ENCODE measurements at places on chromosomes 3 and 15.

- no peak overlapping the region for H3K27ac ChIP-seq
- no peaks in the 10 kb centered on the region for H3K36me3 ChIP-seq
- no peaks in the 10 kb centered on the region for H3K4me1 ChIP-seq
- DNase-seq = no peak
- no peaks in the 10 kb centered on the region for H3K27me3 ChIP-seq
These were observed 189.6 kb upstream of the THBS1 start for GRCh38 chr15:39391230-39391629.

DNA sequence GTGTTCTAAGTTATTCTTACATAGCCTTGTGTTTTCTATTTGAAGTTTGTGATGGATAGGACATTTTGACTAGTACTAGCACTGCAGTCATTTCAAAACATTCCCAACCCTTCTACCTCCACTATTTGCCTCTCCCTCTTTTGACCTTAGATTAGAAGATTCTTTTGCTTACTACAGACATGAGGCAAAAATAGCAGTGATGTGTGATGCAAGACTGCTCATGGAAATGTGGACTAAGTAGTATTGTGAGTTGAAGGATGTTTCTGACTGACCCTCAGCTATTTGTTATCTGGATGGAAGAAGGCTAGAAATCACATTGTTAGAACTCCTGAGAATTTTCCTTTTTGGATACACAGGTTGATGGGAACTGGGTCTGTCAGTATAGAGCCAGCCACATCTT is 45.9 kb downstream of the ATP2C1 start:
- H3K4me1 ChIP-seq = peaks cover 1% of the 10 kb centered on the region
- H3K36me3 ChIP-seq = peaks cover 2% of the 10 kb centered on the region
- no peak for DNase-seq
- H3K27ac ChIP-seq = no peak overlapping the region
- no peak overlapping the region for H3K4me3 ChIP-seq
- no peaks in the 10 kb centered on the region for H3K27me3 ChIP-seq

- no peak overlapping the region for H3K4me3 ChIP-seq
- no peaks in the 10 kb centered on the region for H3K4me1 ChIP-seq
- no peak for DNase-seq
These were observed 44.8 kb downstream of the PEAK1 start for GRCh38 chr15:77375133-77375532.

DNA sequence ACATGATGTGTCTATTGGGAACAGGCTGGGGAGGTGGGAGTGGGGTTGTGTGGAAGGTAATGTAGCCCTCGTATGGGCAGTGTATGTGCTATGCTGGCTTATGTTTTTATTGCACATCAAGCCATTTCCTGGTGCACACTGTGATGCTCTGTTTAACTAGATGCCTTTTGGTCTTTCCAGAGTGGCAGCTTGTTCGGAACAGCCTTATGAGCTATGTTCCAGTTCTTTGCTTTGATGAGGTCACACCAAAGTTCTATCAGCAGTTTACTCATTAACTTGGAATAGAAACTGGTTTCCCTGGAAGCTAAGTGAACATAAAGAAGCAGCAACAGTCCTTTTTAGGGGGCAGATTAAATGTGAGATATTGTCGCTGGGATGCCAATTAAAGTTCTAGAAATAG is 133.9 kb downstream of the DIPK2A start:
- no peak for DNase-seq
- no peak overlapping the region for H3K27ac ChIP-seq
- H3K4me1 ChIP-seq = no peaks in the 10 kb centered on the region
- no peaks in the 10 kb centered on the region for H3K36me3 ChIP-seq
- H3K4me3 ChIP-seq = no peak overlapping the region

GRCh38 chr15:45391746-45392583 is 13.6 kb upstream of the GATM start:
- DNase-seq = no peak
- no peaks in the 10 kb centered on the region for H3K36me3 ChIP-seq
- no peak overlapping the region for H3K4me3 ChIP-seq
- no peaks in the 10 kb centered on the region for H3K4me1 ChIP-seq
- no peaks in the 10 kb centered on the region for H3K27me3 ChIP-seq
- no peak overlapping the region for H3K27ac ChIP-seq

DNA sequence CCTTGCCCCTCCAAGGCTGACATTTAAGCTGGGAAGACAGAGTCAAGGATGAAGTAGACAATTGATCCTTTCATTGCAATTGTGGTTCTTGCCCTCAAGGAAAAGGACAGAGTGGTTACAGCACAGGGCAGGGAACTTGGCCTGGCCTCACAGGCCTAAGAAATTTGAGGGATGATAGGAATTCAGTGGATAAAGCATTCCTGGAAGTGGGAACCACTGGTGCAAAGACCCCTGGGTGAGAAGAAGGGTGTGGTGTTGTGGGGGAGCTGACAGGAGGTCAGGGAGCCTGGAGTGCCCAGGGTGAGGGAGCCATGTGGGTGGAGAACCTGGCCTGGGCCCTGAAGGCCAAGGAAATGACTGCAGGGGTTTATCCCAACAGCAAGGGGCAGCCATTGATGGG is 287.4 kb downstream of the UACA start:
- DNase-seq = no peak
- H3K4me3 ChIP-seq = no peak overlapping the region
- no peaks in the 10 kb centered on the region for H3K4me1 ChIP-seq
- H3K36me3 ChIP-seq = no peaks in the 10 kb centered on the region
- H3K27ac ChIP-seq = no peak overlapping the region

DNA sequence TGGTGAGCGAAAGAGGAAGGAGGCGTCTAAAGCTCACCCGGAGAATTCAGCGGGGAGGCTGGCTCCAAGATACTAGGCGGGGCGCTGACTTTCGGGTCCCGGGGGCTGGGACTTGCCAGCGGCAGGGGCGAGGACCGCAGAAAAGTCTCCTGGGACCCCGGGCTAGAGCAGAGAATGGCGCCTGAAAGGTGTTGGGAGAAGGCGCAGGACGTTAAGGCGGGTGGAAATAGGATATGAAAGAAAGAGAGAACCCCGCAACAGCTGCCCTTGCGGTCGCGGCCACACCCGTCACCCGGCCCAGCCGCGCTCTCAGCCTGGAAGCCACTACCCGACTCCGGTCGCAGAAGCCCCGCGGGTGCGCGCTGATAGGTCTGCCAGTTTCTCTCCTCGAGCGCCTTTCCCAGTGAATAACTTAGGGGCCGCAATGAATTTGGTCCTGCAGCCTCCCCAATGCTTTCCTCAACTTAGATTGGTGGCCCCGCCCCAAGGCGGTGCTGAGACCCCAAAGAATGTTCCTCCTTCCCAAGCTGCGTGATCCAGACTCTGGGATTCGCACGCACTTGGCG is 604 bp downstream of the LTK start:
- H3K36me3 ChIP-seq = no peaks in the 10 kb centered on the region
- no peak overlapping the region for H3K27ac ChIP-seq
- peaks cover 26% of the 10 kb centered on the region for H3K27me3 ChIP-seq
- H3K4me3 ChIP-seq = peak overlapping the region; percentile 3

GRCh38 chr3:177714945-177715344 is 517.7 kb upstream of the TBL1XR1 start:
- H3K4me1 ChIP-seq = no peaks in the 10 kb centered on the region
- DNase-seq = no peak
- no peaks in the 10 kb centered on the region for H3K36me3 ChIP-seq
- H3K4me3 ChIP-seq = no peak overlapping the region
- no peak overlapping the region for H3K27ac ChIP-seq
- no peaks in the 10 kb centered on the region for H3K27me3 ChIP-seq

GRCh38 chr3:98843266-98843959 is 58.1 kb downstream of the DCBLD2 start:
- H3K4me1 ChIP-seq = no peaks in the 10 kb centered on the region
- H3K27me3 ChIP-seq = no peaks in the 10 kb centered on the region
- H3K27ac ChIP-seq = no peak overlapping the region
- H3K4me3 ChIP-seq = no peak overlapping the region
- no peaks in the 10 kb centered on the region for H3K36me3 ChIP-seq

DNA sequence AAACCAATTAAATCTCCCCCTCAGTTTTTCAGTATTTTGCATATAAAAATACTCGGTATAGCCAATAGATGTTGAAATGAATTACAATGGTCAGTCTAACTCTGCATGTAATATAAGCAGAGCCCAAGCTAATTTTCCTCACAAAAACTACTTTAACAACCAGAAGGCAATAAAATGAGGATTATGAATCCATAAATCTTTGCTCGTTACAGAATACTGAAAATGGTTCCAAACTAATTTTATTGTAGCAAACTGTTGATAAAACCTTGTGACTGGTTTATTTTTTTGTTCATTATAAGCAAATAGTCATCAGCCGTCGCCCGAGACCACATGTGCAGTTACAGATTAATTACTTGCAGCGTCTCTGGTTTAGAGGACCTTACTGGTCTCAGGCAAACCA is 183.2 kb downstream of the SSR3 start:
- no peak for DNase-seq
- H3K27me3 ChIP-seq = no peaks in the 10 kb centered on the region
- H3K27ac ChIP-seq = no peak overlapping the region
- H3K36me3 ChIP-seq = no peaks in the 10 kb centered on the region
- H3K4me1 ChIP-seq = no peaks in the 10 kb centered on the region

- no peak for DNase-seq
- H3K27ac ChIP-seq = no peak overlapping the region
- no peaks in the 10 kb centered on the region for H3K4me1 ChIP-seq
- no peaks in the 10 kb centered on the region for H3K27me3 ChIP-seq
- no peak overlapping the region for H3K4me3 ChIP-seq
These were observed 79.1 kb downstream of the NTRK3 start for GRCh38 chr15:88177451-88177850.

- H3K36me3 ChIP-seq = no peaks in the 10 kb centered on the region
- H3K4me1 ChIP-seq = no peaks in the 10 kb centered on the region
- no peak overlapping the region for H3K4me3 ChIP-seq
- DNase-seq = no peak
These were observed 22.6 kb downstream of the ZIC1 start for GRCh38 chr3:147431751-147432150.

GRCh38 chr3:179882292-179882691 is 154.4 kb downstream of the PEX5L start:
- H3K27ac ChIP-seq = no peak overlapping the region
- no peaks in the 10 kb centered on the region for H3K4me1 ChIP-seq
- H3K36me3 ChIP-seq = no peaks in the 10 kb centered on the region
- H3K27me3 ChIP-seq = no peaks in the 10 kb centered on the region

GRCh38 chr3:100715176-100715575 is 5.9 kb downstream of the TFG start:
- H3K4me3 ChIP-seq = no peak overlapping the region
- H3K36me3 ChIP-seq = peaks cover 2% of the 10 kb centered on the region
- H3K27ac ChIP-seq = no peak overlapping the region

Data from mesendoderm (in vitro differentiated cells).